GF-D8 (cell line): ENCODE measurements at places on chromosomes 12 and 14.

GRCh38 chr14:51449681-51450080 is 202.0 kb upstream of the FRMD6 start:
- no peak for DNase-seq

DNA sequence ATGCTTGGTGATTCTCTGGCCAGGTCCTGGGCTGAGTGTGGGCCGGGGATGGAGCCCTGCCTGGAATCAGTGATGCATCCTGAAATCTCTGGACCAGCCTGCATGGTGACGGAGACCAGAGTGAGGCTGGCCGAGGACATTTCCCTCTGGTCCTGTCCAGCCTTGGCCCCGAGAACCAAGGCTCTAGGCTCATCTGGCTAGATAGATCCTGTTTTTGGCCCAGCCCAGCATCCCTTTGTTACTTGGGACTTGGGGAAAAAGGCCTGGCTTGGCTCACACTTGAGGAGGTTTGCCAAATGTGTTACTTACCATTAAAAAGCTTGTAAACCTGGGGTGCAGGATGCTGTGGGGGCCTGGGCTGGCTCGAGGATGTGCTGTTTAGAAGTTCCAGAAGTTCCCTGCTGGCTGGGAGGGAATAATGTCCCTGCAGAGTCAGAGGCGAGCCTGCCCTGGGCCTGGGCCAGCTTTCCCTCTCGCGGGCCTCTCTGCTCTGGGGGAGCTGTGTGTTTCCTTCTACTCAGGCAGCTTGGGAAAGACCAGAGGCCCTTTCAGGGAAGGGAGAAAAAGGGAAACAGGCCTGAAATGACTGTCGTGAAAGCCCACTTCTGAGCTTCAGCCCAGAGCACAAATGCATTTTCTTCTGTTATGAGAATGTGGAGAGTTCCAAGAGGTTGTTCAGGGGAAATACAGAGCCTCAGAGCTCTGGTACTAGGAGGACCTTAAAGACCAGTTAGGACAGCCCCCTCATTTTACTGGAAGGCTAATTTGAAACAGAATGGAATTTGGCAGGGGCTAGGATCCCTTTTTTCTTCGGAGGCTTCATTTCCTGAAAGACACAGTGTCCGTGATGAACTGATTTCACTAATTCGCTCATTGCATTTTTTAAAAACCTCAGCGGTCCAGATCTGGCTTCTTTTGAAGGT is 47.2 kb upstream of the CTDSP2 start:
- DNase-seq: peak; percentile 48

DNA sequence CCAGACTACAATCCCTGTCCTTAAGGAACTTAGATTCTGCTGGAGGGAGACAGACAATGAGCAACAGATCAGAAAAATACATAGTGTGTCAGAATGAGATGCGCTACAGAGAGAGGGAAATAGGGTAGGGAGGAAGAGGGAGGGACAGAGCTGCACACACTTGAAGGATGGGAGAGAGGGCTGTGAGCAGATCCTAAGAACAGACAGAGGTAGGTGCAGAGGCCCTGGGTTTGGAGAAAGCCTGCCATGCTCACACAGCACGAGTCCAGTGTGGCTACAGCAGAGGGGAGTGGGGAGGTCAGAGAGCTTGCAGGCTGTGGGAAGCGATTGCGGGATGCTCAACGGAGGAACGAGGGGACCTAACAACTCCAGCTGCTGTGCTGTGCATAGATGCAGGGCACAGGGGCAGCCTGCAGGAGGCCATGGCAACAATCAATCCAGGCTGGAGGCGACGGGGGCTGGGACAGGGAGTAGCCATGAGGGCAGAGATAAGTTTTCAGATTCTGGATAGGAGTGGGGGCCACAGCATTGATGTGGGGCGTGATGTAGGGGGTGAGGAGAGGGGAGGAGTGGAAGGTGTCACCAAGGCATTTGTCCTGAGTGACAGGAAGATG is 20.7 kb downstream of the FAIM2 start:
- no peak for DNase-seq

- no peak for DNase-seq
Measured at GRCh38 chr14:75858362-75858761, 123.4 kb downstream of the TGFB3 start.

DNA sequence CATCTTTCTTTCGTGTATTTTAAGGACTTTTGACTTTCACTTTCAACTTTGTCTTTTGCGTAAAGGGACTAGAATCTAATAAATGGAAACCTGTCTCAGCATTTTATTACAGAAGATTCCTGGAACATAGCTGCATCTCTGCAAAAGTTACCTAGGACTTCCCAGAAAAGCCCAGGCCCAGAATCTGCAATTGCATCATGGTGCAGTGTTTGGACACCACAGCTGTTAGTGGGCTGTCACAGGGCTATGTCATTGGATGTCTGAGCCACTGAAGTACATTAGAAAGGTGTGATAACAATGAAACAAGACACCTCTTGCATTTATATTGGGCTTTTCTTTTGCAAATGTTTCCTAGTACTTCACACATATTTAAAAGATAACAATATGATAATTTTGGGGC is 199.9 kb upstream of the IGF1 start:
- no peak for DNase-seq

- DNase-seq: no peak
Measured at GRCh38 chr12:103924761-103925641, 5.2 kb upstream of the HSP90B1 start.

DNA sequence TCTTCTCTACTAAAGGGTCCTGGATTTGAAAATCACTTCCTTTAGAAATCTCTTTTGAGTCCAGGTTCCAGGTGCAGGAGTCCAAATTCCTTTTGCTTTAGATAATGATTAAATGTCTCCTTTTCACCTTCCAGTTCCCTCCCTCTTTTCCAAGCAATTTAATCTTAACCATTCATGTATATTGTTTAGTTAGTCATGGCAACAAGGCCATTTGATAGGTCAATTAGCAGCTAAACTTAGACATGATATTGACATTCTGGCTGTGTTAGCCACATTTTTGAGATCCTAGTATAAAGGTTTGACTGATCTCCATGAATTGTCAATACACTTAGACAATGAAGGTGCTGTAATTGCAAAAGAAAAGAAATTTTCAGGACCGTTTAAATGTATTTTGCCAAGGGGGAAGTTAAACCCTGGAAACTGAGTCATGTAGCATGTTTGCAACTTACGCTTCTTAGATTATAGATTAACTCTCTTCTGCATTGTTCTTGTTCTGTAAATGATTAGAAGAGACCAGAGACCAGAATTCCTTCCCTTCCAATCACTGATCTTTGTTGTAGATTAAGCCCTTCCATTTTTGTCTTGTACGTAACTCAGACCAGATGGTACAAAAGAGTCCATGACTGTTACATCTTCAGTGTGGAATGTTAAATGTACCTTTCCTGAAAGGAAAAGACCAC is 12.4 kb upstream of the C12orf75 start:
- DNase-seq: no peak

DNA sequence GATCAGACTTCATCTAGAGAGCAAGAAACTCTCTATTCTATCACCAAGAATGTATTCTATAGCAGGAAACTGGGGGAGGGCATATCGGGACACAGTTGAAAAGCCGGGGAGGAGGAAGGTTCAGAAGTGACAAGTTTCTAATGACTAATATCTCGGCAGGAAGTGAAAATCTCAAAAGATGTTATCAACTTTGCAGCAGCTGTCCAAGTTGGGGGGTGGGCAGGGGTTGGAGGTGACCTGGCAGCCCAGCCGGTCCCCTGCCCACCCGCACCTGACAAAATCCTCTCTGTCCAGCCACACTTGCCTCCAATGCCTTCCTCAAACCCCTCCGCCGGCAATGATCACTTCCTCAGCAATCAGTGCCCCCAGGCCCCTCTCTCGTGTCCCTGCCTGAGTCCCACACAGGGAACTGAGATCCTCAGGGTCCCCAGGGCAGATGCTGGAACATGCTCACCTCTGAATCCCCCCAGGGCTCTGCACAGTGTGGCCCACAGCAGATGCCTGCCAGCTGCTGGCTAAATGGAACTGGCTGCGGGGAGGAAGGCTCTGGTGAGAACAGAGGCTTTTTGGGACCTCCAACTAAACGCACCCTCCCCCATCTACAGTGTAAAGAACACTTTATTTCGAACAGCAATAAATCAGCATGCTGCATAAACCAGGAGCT is 43.9 kb downstream of the CCDC88C start:
- no peak for DNase-seq

- DNase-seq: no peak
Measured at GRCh38 chr12:88625356-88625755, 45.1 kb upstream of the KITLG start.

DNA sequence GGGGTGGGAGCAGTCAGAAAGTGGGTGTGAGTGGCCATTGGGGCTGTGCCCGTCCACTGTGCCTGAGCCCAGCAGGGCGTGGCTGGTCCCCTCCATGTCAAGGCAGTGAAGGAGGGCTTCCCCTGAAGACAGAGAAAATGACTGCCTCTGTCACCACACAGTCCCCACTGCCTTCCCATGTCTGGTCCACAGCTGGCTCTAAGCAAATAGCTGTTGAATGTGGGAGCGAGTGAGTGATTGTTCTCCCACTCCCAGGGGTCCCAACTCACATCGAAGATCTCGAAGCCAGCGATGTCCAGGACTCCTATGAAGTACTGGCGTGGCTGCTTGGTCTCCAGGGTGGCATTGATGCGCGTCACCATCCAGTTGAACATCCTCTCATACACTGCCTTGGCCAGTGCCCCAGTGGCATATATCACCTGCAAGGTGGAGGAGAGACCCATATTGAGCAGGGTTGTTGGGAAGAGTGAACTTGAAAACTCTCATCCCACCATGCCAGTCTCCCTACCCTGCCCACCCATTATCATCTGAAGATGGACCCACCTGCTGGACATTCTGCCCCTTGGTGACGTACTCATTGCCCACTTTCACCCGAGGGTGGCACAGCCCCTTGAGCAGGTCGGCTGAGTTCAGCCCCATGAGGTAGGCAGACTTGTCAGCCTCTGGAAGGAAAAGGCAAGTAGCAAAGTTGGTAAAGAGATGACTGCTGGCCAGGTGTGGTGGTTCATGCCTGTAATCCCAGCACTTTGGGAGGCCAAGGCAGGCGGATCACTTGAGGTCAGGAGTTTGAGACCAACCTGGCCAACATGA is 6.6 kb downstream of the MYH7 start:
- DNase-seq: no peak

GRCh38 chr14:20493634-20494033 is 11.7 kb upstream of the RNASE10 start:
- peak; percentile 81 for DNase-seq
